BJ (cell line): ENCODE measurements at places on chromosomes 2 and 18.

- DNase-seq = no peak
These were observed 70.8 kb upstream of the SMAD7 start for GRCh38 chr18:49021433-49022129.

- DNase-seq = no peak
These were observed 97.2 kb downstream of the RAB3GAP1 start for GRCh38 chr2:135149251-135149650.

DNA sequence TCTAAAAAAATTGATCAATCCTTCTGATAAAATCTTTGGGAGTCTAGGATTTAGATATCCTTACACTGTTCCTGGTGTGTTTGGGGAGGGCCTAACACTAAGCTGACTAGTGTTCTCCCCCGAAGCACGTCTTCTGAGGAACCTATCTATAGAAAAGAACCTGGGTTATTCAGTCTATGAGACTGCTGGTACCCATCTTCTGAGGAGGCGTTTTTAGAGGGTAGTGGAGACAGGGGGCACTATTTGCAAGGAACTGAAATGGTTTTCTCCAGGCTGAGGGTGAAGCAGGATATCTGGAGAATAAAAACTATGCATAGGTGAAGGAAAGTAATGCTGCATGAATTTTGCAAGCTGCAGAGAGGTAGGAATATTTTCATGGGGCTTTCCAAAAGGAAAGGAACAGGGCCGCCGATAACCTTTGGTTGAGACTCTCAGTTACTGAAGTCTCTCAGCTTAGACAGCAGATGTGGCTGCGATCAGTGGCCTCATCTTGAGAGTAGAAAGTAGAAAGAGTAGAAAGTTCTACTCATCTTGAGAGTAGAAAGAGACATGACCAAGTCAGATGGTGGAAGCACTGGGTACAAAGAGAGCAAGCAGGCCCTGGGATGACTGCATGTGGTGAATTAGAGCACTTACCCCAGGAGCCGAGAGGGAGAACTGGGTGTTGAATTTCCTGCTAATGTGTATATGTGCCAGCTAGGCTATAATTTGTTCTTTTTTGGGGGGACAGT is 31.8 kb upstream of the KCNE4 start:
- DNase-seq = no peak

DNA sequence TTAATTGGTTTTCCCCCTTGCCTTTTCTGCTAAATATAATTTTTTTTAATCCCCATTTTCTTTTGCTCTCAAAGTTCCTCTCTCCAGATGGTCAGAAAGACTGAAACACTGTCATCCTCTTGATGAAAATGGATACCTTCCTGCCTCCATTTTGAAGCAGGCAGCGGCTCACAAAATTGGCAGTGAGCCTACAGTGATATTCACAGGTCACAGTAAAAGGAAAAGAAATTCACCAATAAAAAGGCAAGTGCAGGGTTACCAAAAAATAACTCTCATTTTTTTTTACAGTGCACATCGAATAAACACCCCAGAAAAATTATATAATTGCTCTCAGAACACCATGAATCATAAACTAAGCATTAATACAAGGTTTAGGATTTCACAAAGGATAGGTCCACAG is 307.5 kb downstream of the TCF4 start:
- no peak for DNase-seq

DNA sequence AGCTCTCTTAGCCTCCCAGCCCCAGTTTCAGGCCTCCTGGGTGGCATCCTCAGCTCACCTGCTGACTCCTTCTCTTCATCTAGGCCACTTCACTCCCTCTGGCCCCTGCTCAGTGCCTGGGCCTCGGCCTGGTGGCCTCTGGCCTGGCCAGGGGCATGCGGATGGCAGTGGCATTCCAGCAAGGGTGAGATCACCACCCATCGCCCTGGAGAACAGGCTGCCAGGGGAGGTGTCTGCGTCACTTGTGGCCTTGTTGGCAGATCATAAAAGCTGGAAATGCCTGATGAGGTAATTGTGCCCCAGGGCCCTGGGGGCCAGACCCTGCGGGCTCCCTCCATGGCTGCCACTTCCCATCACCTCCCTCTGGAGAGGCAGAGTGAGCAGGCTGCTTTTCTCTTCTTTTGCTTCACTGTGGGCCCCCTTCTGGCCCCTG is 72.5 kb upstream of the SMAD2 start:
- DNase-seq = no peak

DNA sequence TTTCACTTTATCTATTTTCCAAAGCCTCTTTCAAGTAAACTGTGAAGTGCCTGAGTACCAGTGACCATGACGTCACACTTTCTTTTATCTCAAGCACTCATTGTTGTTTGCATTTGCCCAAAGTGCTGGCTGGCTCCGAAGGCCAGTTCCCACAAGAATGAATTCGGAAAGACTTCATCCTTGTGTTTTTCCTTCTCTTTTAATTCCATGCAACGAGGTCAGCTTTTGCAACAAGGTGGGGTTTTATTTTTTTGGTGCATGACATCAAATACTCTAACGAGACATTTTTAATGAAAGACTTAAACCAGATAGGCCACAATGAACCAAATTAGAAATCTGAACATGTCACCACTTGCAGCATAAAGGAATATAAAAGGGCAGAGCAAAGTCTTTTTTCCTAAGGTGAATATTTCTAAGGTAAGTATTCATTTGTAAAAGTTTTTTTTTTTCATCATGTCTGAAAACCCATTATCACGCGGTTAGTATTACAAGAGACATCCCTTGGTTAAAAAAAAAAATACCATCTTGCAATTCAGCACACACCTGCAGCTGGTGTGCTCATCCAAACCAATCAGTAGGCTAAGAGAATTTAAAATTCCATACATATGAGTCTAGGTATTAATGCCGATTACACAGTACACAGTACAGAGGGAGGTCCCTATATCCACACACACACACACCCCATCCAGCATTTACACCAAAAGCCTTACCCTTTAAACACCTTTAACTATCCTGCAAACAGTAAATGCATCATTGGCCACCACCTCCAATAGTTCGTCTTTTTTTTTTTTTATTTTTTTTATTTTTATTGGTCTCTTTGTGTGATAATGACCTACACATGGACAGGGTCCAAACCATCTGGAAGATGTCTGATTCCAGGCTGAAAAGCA is 2.3 kb downstream of the ARL4C start:
- DNase-seq = no peak

DNA sequence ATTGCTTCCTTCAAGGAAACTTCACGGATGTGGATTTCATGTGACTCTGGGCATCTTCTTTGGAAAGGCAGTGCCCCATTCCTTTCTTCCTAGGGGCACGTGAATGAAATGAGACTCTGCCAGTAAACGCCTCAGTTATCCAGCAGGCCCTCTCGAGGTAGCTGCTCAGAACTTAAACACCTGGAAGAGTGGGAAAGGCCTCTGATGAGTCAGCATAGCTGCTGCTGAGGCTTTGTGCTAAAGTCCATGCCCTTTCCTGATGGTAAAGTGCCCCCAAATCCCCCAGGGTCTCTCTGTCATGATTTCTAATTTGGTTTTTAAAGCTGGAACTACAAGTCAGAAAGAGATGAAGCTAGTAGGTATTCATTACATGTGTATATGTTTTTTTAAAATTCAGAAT is 3.8 kb downstream of the SLC1A4 start:
- DNase-seq = no peak

GRCh38 chr2:173962031-173962430 is 3.1 kb downstream of the SP3 start:
- no peak for DNase-seq

DNA sequence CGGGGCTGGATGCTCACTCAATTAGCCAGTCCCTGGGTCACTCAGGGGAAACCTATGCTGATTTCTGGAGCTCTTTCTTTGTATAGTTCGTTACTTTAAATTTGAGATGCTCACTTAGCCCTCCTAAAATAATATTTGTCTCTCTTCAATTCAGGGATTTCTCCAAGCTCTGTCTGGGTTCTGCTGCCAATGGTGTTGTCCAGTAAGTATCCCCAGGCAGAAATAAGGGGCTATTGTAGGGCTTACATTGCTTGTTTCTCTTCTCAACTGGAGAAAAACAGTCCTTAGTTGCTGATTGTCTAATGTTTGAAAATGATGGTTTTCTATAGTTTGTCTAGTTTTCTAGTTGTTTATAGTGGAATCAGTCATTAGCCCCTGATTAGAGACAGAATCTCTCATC is 5.0 kb downstream of the RAB6C start:
- DNase-seq = no peak

GRCh38 chr2:234165421-234165820 is 114.9 kb downstream of the SPP2 start:
- DNase-seq = peak; percentile 66

DNA sequence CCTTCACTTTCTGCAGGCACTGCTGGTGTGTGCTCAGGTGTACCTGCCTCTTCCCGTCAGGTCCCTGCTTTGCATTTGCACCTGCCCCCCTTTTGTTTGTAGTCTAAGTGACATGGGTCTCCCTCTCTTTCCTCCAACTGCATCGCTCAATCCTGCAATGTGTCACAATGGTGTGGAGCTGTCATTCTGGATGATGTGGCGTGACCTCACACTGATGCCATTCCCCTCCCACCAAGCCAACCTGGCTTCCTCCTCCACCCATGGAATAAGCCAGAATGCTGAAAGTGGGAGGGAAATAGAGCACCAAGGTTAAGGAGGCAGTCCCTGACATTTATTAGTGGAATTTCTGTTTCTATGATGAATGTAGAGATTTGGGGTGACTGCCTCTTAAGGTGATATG is 156.7 kb downstream of the ZBTB7C start:
- DNase-seq = no peak

- DNase-seq = no peak
These were observed 113.5 kb downstream of the EFEMP1 start for GRCh38 chr2:55809875-55810621.

DNA sequence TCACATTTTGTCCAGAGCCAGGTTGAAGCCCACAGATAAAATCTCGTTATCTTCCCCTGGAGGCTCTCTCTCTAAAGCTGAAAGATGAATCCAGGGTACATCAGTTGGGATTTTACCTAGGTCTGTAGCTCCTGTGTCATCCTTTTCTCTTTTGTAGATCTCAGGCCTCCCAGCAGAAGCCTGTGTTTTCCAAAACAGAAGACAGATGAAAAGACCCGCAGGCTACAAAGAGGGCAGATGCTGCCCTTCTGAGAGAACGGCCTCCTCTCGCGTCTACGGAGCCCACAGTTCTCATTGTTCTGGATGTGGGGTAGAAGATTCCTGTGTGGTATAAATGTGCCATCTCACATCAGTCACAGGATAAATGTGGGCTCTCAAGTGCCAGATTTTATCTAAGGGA is 139.5 kb downstream of the SUCLG1 start:
- no peak for DNase-seq

- no peak for DNase-seq
These were observed 34.1 kb upstream of the KLHL29 start for GRCh38 chr2:23350792-23351355.

DNA sequence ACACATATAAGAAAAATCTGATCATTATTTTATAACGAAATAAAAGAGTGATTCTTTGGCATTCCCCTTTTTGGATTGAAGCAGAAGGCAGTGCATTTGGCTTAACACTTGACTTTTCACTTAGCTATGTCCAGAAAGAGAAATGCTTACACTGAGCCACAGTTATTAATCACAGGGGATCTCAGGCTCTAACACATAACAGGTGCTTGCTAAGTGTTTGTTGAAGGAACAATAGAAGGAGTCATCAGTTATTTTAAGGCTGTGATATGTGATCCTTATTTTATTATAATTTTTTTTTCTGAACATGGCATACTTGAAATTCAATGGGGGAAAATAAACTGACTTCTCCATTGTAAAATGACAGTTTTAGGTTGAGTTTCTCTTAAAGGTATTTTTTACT is 209.5 kb downstream of the UBE2E3 start:
- no peak for DNase-seq

GRCh38 chr2:143139835-143140393 is 10.7 kb downstream of the ARHGAP15 start:
- no peak for DNase-seq

GRCh38 chr2:109448207-109448606 is 165.6 kb downstream of the SEPTIN10 start:
- DNase-seq = no peak

GRCh38 chr2:11388262-11389051 is 44.0 kb upstream of the ROCK2 start:
- DNase-seq = no peak

DNA sequence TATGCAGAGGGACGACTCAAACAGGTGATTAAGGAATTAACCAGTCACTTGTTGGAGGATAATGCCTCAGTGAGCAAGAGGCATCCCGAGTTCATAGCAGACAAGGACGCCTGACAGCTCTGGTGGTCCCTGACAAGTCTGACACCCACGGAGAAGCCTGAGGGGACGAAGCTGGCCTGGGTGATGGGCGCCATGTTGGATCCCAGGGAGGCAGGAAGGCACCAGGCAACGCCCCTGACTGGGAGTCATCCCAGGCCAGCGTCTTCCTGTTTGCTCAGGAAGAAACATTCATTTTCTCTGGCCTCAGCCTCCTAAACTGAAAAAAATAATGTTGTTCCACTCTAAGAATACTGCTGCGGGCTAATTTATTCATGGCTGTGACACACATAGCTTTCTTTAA is 92.1 kb upstream of the ATP8B1 start:
- DNase-seq = no peak

- no peak for DNase-seq
These were observed 66.7 kb upstream of the SH3RF3 start for GRCh38 chr2:109062145-109062858.

- DNase-seq = no peak
These were observed 99.1 kb downstream of the HRH4 start for GRCh38 chr18:24559526-24559925.

GRCh38 chr2:75135776-75136400 is 63.4 kb downstream of the TACR1 start:
- DNase-seq = no peak

DNA sequence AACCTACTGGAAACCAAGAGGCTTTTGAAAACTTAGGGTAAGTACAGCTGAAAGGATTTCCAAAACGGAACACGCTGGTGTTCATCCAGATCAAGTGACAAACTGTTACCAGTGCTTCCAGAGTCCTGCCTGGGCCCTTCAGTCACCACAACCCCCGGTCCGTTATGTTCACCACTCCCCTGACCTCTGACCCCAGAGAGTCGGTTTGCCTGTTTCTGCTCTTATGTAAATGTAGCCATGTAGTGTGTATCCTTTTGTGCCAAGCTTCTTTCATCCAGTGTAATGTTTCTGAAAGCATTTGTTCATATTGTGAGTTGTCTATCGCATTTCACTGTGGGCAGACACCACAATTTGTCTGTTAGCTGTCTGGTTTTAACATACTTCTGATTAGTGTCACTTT is 217.5 kb downstream of the NCK2 start:
- no peak for DNase-seq

GRCh38 chr18:23864624-23865023 is 149.9 kb upstream of the TTC39C start:
- DNase-seq = no peak

- no peak for DNase-seq
These were observed 121.5 kb downstream of the LPIN1 start for GRCh38 chr2:11867926-11868325.

DNA sequence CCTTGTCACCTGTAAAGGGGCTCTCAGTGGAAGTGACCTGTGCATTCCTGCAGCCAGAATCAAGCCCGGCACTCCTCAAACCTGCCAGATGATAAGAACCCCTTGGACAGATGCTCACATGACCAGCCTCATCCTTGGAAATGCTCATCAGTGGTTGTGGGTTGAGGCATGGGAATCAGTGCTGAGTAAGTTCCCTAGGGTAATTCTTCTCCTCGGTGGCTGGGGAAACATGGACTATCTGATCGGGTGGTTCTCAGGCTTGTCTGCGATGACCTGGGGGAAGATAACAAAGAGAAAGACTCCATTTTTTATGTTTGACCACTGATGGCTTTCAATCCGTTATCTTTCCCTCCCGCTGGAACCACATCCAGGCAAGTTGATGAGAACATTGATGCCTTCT is 84.0 kb downstream of the SPP2 start:
- no peak for DNase-seq
